ENCODE measurements at places on chromosomes 3 and 15. TPM values are rescaled to one million over a fixed set of nuclear protein-coding genes. Genes with fewer than 3 reads are reported as not detected.

SPSB4 gene
- 29.8 TPM for polyA plus RNA-seq

GRCh38 chr3:60391292-60391691, 860.0 kb downstream of the FHIT start:
- no peaks in the 10 kb centered on the region for H3K36me3 ChIP-seq
- no peak for DNase-seq
- no peaks in the 10 kb centered on the region for H3K4me1 ChIP-seq

DNA sequence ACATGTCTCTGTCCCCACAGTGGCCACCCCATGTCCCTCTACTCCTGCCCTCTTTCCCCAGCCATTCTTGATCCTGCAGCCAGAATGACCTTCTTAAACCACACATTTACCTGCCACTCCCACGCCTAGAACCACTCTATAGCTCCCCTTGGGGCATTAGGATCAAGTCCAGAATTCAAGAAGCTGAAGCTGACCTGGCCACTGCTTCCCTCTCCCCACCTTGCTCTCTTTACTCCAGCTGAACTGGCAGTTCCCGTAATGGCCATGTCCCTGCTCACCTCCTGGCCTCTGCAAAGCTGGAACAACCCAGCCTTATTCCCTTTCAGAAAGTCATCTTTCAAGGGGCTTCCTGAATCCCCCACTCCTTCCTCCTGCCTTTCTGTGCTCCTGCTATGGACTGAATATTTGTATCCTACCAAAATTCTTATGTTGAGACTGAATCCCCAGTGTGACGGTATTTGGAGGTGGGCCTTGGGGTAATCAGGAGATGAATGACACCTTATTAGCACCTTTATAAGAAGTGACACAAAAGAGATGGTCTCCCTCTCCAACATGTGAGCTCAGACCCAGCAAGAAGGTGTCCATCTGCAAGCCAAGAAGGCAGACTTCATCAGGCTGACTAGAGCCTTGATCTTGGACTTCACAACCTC, 3.8 kb downstream of the CSRNP1 start:
- no peaks in the 10 kb centered on the region for H3K27me3 ChIP-seq
- no peak overlapping the region for H3K27ac ChIP-seq
- H3K36me3 ChIP-seq, result peaks cover 13% of the 10 kb centered on the region
- peaks cover 71% of the 10 kb centered on the region for H3K4me1 ChIP-seq
- no peak for DNase-seq

DNA sequence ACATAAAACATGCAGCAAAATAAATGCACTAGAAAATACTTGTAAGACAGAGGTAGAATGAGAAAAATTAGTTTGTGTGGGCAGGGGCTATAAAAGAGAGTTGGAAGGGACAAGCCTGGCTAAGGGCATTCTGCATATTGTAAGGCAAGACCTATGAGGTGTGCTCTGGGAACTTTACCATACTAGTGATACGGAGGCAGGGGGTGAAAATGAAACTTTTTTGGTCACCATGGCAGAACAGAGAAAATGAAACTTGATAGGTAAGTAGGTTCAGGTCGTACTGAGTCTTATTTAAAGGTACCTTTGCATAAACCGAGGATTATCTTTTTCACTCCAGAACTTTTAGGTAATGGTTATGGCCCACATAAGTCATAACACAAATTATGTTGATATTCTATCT, 74.7 kb upstream of the ACKR4 start:
- no peaks in the 10 kb centered on the region for H3K27me3 ChIP-seq
- DNase-seq, result no peak
- H3K4me1 ChIP-seq, result no peaks in the 10 kb centered on the region
- peaks cover 36% of the 10 kb centered on the region for H3K36me3 ChIP-seq
- no peak overlapping the region for H3K27ac ChIP-seq

GRCh38 chr15:45384700-45385099, 6.4 kb upstream of the GATM start:
- no peaks in the 10 kb centered on the region for H3K36me3 ChIP-seq
- no peak for DNase-seq
- H3K27ac ChIP-seq, result no peak overlapping the region
- H3K27me3 ChIP-seq, result no peaks in the 10 kb centered on the region
- no peak overlapping the region for H3K4me3 ChIP-seq

- no peak for DNase-seq
- no peaks in the 10 kb centered on the region for H3K27me3 ChIP-seq
- H3K4me3 ChIP-seq, result no peak overlapping the region
- H3K27ac ChIP-seq, result no peak overlapping the region
- H3K36me3 ChIP-seq, result peaks cover 4% of the 10 kb centered on the region
Measured at GRCh38 chr3:9190276-9190675, 59.2 kb downstream of the SRGAP3 start.

DNA sequence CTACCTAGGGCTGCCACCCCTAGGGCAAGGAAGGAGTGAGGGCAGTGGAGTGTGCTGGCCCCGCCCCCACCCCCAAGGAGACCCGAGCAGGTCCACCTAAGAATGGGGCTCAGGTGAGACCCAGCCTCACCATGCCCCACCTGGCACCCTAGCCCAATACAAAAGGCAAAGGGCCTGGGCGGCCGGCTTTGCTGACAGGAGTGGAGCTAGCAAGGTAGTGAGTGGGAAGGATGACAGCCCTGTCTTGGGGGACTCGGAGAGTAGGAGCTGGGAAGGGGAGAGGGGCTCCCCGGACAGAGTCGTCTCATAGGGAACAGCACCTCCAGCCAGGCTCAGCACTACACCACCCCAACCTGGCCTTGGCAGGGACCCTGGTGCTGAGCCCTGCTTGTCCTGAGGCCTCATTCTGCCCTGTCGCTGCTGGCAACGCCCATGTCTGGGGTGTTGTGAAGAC, 12.1 kb downstream of the C15orf39 start:
- no peak overlapping the region for H3K27ac ChIP-seq
- H3K4me1 ChIP-seq, result peaks cover 12% of the 10 kb centered on the region
- no peak for DNase-seq
- no peak overlapping the region for H3K4me3 ChIP-seq
- H3K36me3 ChIP-seq, result peaks cover 50% of the 10 kb centered on the region
- no peaks in the 10 kb centered on the region for H3K27me3 ChIP-seq

- no peak overlapping the region for H3K4me3 ChIP-seq
- no peaks in the 10 kb centered on the region for H3K27me3 ChIP-seq
- no peak overlapping the region for H3K27ac ChIP-seq
- peaks cover 17% of the 10 kb centered on the region for H3K4me1 ChIP-seq
- DNase-seq, result no peak
Measured at GRCh38 chr3:23749609-23750008, 56.1 kb upstream of the UBE2E1 start.
